Stimulated activated CD4-positive, alpha-beta T cell treated with anti-CD3 and anti-CD28 coated beads, Interleukin-15, amount 100 ng/mL, for 48 hours (primary cell): ENCODE measurements at places on chromosomes 16 and 17.
A peak's percentile ranks its signal among the peaks of the same experiment; 100 is the strongest.

GRCh38 chr16:27595993-27596392, 46.0 kb downstream of the KATNIP start:
- no peak for DNase-seq

- peak; percentile 58 for DNase-seq
These were observed 17.2 kb upstream of the NUDT16L1 start for GRCh38 chr16:4675864-4676786.

DNA sequence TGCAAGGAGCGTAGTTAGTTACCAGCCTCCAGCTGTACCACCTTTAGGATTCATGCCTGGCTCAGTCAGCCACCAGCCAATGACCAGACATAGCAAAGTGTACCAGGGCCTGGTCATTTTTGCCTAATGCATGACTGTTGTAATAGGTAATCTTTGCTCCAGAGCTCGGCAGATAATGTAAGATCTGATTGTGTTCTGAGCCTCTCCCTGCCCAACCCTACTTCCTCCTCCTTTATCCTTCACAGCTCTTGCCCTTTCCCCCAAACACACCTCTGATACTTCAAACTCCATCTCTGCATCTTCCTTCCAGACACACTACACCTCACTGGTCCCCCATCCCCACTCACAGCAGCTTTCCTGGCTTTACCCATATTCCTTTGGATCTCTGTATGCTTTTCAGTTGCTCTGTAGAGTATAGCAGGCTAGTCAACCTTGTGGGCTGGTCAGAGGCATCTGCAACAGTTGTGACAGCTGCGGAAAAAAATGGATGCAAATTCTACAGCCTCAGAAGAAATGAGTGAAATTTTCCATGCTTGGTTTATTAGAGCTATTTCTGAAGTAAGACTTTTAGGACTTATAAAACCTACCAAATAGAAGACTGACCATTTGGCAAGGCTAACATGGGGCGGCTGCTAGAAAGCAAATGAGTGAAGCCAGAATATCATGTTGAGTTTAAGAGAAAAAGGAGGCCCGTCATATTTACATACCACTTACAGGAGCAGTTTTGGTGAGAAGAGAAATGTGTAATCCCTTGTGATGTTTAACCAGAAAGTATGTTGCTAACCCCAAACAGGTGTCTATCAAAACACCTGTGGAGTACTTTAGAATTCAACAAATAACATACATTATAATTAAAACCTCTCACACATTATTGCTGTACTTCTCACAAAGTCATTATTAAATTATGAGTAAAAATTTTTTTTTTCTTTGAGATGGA, 19.9 kb upstream of the C16orf87 start:
- DNase-seq: no peak

DNA sequence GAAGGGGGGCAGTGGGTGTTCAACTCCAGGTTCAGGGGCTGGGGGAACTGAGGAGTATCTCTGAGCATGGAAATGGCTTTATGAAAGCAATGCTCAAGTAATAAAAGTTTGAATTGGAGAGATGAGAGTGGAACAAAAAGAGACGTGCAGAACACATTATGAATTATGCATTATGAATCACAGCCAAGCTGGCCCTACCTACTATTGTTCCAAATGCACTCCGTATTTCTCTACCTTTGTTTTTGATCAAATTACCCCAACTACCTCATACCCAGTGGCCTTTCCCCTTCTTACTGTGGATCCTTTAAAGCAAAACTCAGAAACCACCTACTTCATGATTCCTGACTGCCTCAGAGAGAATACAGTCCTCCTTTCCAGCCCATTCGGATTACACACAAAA, 38.1 kb downstream of the TEKT3 start:
- DNase-seq: no peak

DNA sequence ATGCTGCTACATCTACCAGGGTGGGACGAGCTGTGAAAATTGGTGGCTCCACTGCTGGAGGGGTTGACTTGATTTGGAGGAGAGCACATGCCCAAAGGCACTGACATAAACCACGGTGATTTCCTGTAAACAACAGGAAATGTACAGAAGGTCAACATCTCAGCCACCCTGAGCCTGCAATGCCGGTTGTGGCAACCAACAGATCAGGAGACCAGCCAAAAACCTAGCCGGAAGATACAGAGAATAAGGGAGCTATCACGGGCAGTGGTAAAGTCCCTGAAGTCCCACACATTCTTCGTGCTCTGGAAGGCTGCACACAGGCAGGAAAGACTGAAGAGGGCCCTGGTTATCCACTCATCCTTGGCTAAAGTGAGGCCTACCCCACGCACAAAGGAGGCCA, 56.2 kb downstream of the ADCY9 start:
- DNase-seq: no peak

- no peak for DNase-seq
These were observed 3.9 kb upstream of the SPATA32 start for GRCh38 chr17:45265821-45266220.

DNA sequence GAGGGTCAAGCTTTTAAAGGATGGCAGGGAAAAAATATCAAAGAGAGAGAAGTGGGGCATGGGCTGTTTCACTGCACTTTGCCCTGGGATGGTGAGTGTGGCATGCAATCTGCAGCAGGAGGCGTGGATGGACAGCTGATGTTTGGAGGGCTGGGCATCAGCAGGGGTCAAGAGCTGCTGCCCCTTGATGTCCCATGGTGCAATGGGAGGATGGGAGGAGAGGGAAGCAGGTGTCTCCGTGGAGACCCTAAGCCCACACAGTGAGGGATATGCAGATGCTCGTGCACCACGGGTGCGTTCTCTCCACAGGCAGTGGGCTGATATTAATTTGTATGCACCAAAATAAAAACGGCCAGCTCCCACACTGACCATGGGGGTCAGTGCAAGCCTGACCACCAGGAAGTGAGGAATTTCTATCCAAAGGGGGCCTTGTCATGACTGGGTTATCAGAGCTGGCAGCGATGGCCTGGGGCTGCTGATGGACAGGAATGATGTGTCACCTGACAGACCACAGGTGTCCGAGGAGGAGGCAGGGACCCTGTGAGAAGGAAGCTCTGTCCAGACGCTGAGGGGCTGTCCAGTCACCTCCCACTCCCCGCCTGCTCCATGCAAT, 183.6 kb downstream of the IRF8 start:
- DNase-seq: no peak

DNA sequence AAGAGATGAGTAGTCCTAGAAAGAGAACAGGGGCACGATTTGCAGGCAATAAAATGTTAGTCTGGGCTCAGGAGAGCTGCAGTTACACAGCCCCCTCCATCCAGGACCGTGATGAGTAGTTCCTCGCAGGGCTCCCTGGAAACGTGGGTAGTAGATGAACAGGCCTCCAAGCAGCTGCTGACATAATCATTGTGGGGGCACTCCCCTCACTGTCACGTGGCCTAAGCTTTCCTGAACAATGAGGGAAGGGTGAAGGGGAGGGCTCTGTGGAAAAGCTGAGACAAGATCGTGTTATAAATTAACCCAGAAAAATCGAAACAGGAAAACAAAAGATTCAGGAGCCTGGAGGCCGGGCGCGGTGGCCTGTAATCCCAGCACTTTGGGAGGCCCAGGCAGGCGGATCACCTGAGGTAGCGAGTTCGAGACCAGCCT, 1.3 kb upstream of the PER1 start:
- no peak for DNase-seq

- DNase-seq: no peak
These were observed 10.8 kb upstream of the NME1 start for GRCh38 chr17:51142597-51142996.

GRCh38 chr16:27470567-27471431, 68.8 kb downstream of the IL21R start:
- no peak for DNase-seq

GRCh38 chr16:85872734-85873133, 26.2 kb upstream of the IRF8 start:
- no peak for DNase-seq

GRCh38 chr17:79923974-79924638, 84.9 kb upstream of the CBX4 start:
- peak; percentile 37 for DNase-seq

DNA sequence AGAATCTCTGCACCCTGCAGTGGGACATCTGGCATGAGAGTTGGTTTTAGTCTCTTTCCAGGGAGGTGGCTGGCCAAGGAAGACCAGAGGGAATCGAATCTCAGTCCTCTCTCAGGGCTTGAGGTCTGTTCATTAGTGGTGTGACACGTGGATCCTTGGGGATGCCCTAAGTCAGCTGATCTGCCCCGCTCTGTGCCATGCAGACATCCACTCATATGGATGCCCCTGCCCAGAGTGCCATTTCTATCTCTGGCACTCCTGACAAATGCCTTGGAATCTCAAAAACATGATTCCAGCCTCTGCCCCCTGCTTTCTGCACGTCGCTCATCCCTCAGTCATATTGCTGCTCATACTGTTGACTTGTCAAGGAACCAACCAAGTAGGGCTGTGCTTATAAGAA, 38.8 kb downstream of the WSCD1 start:
- DNase-seq: no peak

DNA sequence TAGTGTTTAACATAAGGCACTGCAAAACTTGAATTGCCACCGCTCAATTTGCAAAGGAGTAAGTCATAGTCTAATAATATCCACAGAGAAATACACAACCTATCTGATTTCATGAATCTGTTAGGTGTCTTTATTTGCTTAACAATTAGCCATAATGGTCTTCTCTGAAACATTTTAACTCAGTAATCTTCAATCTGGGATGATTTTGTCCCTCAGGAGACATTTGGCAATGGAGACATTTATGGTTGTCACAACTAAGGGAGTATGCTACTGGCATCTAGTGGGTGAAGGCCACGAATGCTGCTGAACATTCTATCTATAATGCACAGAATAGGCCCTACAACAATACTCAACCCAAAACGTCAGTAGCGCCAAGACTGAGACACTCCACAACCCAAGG, 4.3 kb downstream of the UBE2G1 start:
- no peak for DNase-seq

DNA sequence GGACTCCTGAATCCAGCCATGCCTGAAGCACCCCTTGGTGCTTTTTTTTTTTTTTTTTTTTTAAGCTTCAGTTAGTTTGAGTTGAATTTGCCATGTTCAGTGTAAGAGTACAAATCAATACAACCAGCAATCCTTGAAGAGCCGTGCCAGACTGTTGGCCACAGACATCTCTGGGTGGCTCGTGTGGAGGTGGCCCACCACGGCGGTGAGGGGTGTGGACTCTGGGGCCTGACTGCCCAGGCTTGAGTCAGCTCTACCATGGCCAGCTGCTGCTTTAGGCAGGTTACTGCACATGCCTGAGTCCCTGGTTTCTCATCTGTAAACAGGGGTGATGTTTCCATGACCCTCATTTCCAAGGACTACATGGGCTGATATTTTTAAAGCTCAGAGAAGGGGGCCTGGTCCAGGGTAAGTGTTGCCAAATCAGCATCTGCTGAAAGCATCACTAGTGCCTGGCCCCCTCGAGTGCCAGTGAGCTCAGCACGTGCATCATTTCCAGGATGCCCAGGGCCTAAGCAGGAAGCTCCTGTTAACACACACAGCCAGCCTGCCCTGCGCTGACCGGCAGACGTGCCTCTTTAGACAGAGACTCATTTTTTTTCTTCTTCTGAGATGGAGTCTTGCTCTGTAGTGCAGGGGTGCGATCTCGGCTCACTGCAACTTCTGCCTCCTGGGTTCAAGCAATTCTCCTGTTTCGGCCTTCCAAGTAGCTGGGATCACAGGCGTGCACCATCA, 90.1 kb downstream of the DNAH17 start:
- no peak for DNase-seq

GRCh38 chr16:57032931-57033330, 43.6 kb downstream of the NLRC5 start:
- DNase-seq: no peak

DNA sequence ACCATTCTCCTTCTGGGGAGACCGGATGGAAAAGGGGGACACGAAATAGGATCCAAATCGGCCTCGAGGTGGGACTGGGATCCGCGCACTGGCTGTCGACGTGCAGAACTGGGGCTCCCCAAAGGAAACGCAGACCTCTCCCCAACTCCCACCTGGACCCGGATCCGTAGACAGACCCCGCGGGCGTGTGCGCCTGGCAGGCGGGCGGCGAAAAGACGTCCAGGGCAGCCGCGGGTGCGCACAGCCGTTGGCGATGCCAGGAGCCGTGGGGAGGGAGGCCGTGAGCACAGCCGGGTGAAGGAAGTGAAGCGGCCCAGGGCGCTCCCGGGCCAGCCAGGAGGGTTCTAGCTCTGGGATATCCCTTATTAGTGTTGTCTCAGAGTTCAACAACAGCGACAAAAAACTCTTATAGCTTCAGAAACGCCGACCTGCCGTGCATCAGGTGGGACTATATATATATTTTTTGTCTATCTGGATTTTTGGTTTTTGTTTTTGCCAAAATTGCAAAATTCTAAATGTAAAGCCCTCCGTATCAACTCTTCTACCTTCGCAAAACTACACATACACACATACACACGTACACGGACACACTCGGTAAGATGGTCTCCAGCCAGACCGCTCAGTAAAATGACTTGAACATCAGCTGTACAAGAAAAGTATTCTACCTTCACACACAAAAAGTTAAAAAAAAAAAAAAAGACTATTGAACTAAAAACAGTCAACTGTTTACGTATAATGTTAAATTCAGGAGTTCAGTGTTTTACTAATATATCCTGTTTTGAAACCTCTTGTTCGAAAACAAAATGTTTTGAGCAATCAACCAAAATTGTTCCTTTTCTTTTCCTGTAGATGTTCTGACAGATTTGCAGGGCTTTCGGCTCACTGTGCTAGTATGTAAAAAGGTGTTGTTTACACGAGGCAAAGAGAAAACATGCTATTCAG, 5.2 kb upstream of the AATF start:
- no peak for DNase-seq

GRCh38 chr17:63741143-63741407, 524 bp downstream of the STRADA start:
- DNase-seq: peak; percentile 24

- DNase-seq: no peak
These were observed 561 bp upstream of the HERPUD1 start for GRCh38 chr16:56931271-56931891.

DNA sequence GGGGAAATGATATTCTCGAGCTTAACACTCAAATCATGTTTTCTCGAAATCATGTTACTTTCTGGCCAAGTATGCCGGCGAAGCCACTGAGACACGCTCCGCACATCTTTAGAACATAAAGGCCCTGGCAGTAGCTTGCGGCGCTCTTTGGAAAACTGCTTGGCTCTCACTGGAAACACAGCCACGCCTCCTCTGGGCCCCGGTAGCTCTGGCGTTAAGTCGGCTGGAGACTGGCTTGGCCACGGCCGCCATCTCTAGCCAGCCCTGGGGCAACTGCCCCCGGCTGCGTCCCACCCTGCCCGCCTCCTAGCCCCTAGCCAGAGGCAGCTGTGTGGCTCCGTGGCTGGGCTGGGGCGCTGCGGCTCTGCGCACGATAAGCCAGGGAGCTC, 9.2 kb upstream of the BAIAP2 start:
- DNase-seq: no peak
